ENCODE measurements at places on chromosomes 16 and 17.

GRCh38 chr17:81833921-81834830 lies 674 bp downstream of the PPP1R27 start:
- DNase-seq, result no peak

DNA sequence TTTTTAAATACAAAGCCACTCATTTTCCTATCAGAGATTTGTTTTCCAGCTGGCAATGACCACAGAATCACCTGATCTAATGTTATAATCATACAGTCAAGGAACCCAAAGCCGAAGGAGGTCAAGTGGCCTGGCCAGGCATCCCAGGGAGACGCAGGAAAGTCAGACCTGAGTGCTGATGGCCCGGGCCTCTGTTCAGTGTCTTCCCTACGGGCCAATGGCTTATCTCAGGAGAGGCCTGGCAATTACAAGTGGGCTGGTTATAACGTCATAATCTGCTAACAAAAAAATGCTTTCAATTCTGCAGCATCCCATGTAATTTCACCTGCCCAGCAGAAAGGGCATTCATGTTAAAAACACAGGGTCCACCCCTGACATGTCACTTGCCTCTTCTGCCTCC lies 43.5 kb downstream of the ARHGAP17 start:
- DNase-seq, result no peak

GRCh38 chr17:58679263-58680037 lies 12.4 kb downstream of the TEX14 start:
- DNase-seq, result no peak

DNA sequence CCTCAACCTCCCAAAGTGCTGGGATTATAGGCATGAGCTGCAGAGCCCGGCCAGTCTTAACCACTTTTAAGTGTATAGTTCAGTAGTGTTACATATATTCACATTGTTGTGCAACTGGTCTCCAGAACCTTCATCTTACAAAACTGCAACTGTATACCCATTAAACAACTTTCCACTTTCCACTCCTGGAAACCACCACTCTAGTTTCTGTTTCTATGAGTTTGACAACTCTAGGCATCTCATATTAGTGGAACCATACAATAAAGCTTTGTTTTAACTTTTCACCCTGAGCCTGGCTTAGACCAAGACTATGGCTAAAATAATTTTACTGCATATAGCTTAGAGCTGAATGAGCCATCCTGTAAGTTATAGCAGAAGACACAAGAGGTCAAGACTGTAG lies 108.0 kb upstream of the GOT2 start:
- DNase-seq, result no peak

- DNase-seq, result no peak
Measured at GRCh38 chr17:75845933-75846691, 1.9 kb upstream of the UNC13D start.

- DNase-seq, result peak; percentile 72
Measured at GRCh38 chr16:69761983-69762813, at the start of gene WWP2. Gene WWP2 (plus strand): TSS chr16:69762332. CDS start chr16:69787011, 24,679 bp downstream.

- DNase-seq, result no peak
Measured at GRCh38 chr16:17585449-17586074, 114.8 kb upstream of the XYLT1 start.

DNA sequence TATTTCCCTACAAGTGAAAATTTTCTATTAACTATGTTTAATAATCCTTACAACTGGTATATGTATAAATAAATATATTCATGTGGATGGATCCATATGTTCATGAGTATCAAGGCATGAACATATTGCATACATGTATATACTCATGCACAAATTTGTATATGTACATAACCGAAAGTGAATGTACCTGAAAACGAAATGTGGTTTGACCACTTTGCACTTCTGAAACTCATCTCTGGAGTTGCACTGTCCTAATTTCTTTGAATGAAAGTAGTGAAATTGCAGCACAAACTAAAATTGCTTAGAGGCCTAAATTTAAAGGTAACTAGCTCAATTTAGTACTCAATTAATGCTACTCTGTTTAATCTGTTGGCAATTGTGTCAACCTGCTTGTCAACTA lies 27.4 kb upstream of the GNAO1 start:
- DNase-seq, result no peak
